Stimulated activated CD4-positive, alpha-beta T cell treated with anti-CD3 and anti-CD28 coated beads, TNF-alpha, amount 100 ng/mL, for 1 hour (primary cell): ENCODE measurements at places on chromosomes 12 and 14.

- DNase-seq = no peak
Measured at GRCh38 chr12:104985206-104985605, 910 bp upstream of the NOPCHAP1 start.

GRCh38 chr14:80390906-80391305 is 179.6 kb upstream of the DIO2 start:
- no peak for DNase-seq

DNA sequence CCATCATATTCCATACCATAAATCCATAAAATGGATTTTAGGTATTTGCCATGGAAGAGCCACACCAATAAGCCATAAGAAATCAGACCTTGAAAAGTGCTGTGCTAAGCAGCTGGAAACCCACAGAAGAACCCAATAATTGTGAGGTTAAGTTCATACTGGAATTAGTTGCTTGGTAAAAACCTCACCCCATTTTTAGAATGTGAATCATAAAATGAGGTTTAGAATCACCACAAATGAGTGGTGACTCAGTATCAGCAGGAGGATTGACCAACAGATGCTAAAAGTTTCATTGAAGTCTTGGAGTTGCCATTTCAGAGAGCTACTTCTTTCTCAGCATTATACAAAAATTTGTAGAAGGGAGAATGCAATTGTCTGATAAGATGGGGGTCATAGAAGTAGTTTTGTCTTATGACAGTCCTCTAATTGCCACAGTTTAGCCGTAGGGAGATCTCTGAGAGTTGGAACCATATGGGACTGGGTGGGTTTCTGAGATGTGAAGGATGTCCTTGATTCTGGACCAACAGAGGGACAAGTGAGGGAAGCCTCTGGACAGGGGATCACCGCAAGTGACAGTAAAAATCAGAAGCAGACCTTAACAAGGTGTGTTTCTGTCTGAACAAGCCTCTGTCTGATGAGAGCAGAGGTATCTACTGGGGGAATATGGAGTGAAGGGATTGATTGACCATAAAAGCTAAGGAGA is 1.4 kb upstream of the STON2 start:
- DNase-seq = no peak

DNA sequence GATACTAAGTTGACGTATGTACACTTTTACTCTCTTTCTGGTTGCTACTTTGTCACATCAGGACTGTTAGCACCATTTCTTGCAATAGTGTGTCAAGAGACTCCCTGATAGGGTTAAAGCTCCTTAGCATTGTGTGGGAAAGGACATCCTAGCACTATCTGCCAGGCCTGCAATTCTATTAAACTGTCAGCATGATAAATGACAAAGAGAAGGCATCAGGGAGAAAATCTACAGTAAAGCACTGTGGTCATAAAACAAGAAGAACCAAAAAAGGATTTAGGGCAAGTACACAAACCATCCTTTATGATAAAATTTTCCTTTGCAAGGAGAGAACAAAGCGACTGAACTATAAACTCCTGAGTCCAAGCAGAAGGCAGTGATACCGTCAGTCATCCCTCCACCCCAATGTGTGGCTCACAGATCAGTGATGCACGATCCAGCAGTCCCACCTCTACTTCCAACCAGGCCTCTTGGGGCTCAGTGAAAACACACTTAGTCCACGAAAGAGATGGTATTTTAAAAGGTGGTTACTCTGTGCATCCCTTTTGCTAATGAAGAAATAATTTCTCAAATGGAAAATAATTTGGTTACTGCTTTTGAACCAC is 31.4 kb upstream of the SLC35F4 start:
- no peak for DNase-seq

GRCh38 chr14:34027990-34028495 is 77.2 kb upstream of the EGLN3 start:
- DNase-seq = no peak

DNA sequence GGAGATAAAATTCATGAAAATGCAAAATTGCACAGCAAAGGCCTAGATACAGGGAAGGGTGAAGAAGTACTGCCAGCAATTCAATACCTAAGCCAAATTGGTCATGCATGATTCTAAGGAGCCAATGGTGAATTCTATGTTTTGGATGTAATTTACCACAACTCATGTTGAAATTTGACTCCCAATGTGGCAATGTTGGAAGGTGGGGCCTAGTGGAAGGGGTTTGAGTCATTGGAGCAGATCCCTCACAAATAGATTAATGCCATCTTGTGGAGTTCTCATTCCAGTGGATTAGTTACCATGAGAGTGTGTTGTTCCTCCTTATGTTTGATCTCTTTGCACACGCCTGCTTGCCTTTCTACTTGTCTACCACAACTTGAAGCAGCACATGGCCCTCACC is 194.0 kb upstream of the ALG10 start:
- DNase-seq = no peak

- no peak for DNase-seq
Measured at GRCh38 chr14:33728010-33728498, 222.8 kb downstream of the EGLN3 start.

DNA sequence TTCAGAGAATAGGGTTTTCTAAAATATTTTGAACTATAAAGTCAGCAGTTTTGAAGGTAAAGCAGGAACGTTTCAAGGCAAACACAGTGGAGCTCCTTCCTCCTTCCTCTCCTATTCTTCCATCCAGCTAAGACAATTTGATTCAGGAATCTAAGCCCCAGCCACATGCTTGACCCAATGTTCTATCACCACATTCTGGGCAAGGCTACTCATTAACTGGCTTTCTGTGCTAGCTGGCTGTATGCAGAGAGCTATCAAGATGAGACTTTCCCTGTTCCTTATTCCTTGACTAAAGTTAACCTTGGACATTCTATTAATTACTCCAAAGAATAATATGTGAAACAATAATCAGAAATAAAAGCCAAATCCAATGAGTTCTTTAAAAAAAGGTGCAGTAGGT is 266.9 kb downstream of the NOVA1 start:
- no peak for DNase-seq

DNA sequence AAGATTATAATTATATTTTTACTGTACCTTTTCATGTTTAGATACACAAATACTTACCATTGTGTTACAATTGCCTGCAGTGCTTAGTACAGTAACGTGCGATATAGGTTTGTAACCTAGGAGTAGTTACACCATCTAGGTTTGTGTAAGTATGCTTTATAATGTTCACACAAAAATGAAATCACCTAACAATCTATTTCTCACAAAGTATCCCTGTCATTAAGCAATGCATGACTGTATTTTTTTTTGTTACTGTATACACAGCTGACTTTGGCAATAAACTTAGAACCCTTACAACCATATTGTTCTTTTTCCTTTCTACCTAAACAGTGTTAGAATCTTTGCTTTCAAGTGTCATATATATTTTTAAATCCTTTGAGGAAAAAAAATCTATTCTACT is 303.0 kb upstream of the E2F7 start:
- DNase-seq = no peak

DNA sequence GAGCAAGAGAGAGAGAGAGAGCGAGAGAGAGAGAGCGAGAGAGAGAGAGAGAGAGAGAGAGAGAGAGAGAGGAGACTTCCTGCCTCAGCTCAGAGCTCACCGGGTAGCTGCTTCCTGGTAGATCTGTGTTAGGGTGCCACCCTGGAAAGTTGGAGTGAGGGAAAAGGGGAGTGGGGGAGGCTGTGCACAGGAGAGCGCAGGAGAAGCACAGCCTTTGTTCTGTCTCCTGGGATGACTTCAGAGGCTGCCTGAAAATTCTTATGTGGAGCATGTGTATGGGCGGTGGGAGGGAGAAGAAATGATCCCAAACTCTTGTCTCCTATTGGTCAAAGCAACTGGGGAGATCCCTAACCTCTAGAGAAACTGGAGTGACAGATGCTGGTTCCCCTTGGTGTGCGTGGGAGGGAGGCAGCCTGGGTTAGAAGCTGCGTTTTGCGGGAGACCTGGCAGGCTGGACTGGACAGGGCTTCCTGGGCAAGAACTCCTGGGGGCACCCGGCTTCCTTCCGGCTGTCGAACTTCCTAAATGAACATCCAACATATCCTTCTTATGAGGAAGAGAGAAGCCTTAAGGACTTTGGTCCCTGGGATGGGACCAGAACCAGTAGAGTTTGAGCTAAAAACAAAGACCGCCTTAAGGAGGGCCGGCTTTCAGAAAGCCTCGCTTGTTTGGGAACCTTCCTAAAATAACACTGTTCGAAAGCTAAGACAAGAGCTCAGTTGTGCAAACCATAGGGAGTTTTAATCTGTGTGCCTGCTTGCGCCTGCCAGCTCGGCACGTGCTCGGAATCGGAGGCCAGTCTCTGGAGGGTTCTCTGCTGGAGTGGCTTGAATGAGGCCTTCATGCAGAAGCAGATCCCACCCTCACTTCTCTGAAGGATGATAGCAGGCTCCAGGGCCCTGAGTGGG is 30.4 kb upstream of the BEGAIN start:
- DNase-seq = no peak

- no peak for DNase-seq
Measured at GRCh38 chr14:72450473-72451044, 443.3 kb downstream of the DPF3 start.

DNA sequence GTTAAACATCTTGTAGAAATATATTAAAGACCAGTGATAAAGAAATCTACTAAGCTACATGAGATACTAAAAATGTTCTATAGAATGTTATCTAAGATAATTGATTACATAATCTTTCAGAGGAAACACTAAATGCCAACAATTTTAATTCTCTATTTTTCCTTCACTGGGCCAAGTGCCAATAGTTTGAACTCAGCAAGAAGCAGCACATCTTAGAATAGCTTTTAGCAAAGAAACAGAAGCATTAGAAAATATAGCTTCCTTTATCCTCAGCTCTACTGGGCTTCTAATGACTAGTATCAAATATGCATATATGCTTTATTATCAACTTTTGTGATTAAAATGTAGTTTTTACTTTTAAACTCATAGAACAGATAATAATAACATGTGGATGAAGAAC is 461.4 kb upstream of the USP15 start:
- no peak for DNase-seq

- DNase-seq = no peak
Measured at GRCh38 chr14:93137864-93138263, 22.1 kb upstream of the ITPK1 start.

GRCh38 chr12:63985456-63985855 is 141.0 kb downstream of the SRGAP1 start:
- DNase-seq = no peak

DNA sequence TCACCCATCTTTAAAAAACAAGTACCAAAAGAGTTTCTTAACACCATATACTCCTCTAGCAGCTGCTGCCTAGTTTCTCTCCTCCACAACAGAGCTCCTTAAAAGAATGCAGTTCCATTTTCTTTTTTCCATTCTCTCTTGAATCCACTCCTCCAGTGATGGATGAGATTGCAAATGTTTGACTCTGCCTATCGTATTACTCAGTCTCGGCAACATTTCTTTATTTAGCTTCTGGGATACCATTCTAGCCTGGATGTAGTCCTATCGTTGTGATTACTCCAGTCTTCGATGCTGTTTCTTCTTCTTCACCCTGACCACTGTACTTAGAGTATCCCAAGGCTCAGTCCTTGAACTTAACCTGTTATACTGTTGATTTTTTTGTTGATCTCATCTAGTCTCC is 30.8 kb downstream of the CAND1 start:
- no peak for DNase-seq

- DNase-seq = no peak
Measured at GRCh38 chr12:4859478-4860210, 50.1 kb upstream of the KCNA1 start.

GRCh38 chr14:83372271-83372670 is 1838.6 kb upstream of the SEL1L start:
- no peak for DNase-seq

DNA sequence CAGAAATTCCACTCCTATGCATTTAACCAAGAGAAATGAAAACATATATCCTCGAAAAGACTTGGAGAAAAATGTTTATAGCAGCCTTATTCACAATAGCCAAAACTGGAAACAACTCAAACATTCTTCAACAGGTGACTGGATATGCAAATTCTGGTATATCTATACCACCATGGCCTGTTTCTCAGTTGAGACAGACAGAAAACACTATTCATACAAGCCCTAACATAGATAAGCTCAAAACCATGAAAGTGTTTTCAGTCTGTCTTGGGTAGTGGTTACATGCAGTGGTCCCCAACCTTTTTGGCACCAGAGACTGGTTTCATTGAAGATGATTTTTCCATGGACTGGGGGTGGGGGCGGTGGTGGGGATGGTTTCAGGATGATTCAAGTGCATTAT is 83.8 kb downstream of the SRGAP1 start:
- no peak for DNase-seq

GRCh38 chr12:60100852-60101251 is 505.0 kb downstream of the SLC16A7 start:
- DNase-seq = no peak

DNA sequence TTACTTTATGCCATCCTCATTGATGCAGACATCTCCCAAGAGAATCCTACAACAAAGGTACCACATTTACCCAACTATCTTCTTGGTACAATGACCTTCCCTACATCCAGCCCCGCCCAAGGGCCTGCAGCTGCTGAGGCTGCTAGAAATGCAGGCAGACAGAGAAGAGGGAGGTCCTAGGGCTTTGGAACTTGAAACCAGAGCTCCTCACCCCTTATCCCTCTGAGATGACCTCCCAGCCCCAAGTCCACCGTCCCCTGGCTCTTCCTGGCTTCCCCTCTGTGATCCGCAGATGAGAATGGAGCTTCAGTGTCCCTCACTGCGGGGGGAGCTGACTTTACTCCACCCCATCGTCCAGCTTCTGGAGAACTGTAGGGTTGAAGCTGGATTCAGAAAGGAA is 1.6 kb upstream of the TNFRSF1A start:
- no peak for DNase-seq

GRCh38 chr12:12883369-12884001 is 7.9 kb upstream of the GPRC5A start:
- no peak for DNase-seq

- DNase-seq = no peak
Measured at GRCh38 chr12:12954356-12954755, 2.4 kb upstream of the GPRC5D start.

- no peak for DNase-seq
Measured at GRCh38 chr12:3554371-3555115, 63.5 kb downstream of the PRMT8 start.

DNA sequence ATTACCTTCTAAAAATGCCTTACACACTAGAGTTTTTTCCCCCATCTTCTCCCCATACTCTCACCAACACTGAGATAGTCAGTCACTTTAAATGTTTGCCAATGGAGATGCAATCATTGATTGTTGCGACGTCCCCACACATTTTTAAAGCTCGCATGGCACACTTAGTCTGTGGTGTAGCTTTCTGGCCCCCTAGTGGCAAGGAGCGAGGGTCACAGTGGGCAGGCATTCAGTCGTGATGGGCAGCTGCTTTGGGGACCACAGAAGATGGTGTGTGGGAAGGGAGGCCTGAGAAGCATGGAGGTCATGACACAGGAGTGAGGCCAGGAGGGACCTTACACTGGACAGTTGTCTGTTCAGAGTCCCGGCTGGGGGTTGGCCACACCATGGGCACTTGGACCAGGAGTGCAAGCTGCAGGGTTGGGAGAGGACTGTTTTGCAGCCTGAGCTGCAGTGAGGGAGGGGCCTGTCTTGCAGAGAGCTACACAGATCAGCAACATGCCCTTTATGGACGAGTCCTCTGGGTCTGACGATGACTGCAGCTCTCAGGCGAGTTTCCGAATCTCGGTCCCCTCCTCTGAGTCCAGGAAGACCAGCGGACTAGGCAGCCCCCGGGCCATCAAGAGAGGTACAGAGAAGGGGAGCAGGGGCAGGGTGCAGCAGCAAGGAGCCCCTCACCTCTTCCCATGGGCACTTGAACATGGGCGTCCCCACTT is 28.6 kb downstream of the PIGH start:
- peak; percentile 57 for DNase-seq
